GM12891 (cell line): ENCODE measurements at places on chromosomes 11 and 22.

- no peak for DNase-seq
These were observed 11.8 kb downstream of the DTX4 start for GRCh38 chr11:59183771-59184170.

- DNase-seq: no peak
These were observed 11.2 kb upstream of the MUC6 start for GRCh38 chr11:1047595-1048156.

DNA sequence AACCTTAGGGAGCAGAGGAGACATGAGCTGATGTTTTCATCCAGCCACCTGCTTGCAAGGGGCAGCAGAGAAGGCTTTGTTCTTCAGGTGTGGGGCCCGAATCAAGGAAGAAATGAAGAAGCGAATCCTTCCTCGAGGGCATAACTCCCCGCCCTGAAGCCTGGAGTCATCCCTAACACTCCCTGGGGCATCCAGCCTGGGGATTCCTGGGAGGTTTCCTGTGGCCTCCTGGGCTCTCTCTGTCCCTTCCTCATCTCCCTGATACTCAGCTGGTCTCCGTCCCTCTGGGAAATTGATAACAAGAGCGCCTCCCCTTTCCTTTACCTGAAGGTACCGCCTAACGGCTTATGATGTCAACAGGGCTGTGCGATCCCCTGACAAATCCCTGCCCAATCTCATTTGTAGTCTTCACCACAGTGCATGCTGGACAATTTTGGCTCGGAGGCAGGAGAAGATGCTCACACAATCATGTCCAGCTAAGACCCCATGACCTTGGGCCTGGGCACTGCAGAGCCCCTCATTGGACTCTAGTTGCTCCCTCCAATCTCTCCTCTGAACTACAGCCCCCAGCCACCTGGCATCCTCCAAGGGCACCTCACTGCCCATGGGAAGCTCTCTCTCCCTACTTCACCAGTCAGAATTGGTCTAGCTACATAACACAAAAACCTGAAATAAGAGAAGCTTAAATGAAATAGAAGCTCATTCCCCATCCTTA is 80.6 kb upstream of the RTL6 start:
- DNase-seq: no peak

GRCh38 chr11:71341173-71341572 is 88.8 kb upstream of the SHANK2 start:
- no peak for DNase-seq
